ENCODE measurements at places on chromosomes 4 and X.

GRCh38 chr4:107719207-107719921 is 670 bp downstream of the PAPSS1 start:
- no peak for DNase-seq

DNA sequence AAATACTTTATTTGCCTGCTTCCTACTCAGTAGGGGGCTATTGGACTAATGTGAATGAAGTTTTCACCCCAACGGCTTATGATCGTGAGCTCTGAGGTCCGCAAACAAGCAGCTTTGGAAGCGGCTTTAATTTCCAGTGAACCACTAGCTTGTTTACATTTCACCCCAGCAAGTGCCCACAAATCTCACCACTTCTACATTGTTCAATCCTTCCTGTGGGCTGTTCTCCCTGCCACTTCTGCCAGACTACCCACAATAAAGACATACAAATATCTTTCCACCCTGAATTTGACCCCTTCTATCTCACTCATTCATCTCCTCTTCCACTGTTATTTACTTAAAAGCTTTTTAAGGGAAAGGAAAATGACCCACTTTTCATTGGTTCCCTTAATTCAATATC is 98.0 kb downstream of the CDS1 start:
- no peak for DNase-seq

GRCh38 chr4:7313347-7313811 is 121.0 kb downstream of the SORCS2 start:
- no peak for DNase-seq

DNA sequence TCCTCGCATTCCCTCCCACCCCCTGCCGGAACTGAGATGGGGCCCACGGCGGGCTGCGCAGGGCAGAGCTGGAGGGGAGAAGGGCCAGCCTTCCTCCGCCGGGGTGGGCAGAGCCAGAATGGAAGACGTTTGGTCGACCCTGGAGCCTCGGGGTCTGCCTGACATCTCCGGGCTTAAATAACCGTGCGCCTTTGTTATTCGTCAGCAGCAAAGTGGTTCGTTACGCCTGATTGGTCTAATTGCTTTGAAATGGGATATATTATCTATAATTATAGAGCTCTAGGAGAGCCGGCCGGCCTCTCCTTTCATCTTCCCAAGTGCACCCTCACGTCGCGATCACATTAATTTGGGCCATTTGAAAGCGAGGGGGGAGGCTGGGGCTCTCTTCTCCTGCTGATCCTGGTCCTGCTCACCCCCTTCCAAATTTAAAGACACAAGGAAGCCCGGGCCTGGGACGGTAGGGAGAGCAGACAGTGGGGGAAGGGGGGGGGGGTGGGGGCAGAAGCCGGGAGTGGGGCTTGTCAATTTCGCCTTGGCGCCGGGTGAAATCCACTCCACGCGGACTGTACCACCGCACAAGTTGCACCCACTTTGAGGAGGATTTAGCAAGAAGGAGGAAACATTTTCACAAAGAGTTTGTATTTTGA is 4.7 kb upstream of the MSX1 start:
- DNase-seq = no peak

GRCh38 chr4:108762559-108763225 is at the start of gene ETNPPL:
ETNPPL (minus strand) TSS chr4:108763053; CDS start chr4:108762898, 155 bp downstream.
- DNase-seq = peak; percentile 18

GRCh38 chrX:23666282-23666681 is 1.0 kb upstream of the PRDX4 start:
- DNase-seq = no peak

- no peak for DNase-seq
Measured at GRCh38 chr4:178026999-178027398, 584.8 kb upstream of the AGA start.

GRCh38 chr4:3262208-3263052 is 13.5 kb downstream of the MSANTD1 start:
- DNase-seq = no peak

DNA sequence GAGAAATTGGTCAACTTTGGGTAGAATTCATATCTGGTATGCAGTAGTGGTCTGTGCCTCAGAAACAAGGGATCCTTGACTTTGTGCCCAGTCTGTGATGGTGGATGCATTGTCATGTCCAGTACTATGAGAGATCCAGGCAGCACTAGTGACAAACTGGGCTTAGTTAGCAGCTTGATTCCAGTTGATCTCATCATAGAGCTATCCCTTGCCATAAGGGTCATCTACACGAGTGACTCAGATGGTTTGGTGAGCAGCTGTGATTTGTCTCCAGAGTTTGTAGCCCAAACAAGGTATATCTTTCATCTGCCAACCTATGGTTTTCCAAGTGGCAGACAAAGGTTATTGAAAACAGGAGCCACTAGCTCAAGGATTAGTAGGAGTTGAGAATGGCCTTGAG is 298.8 kb downstream of the GBA3 start:
- DNase-seq = no peak

- DNase-seq = peak; percentile 58
Measured at GRCh38 chr4:77044461-77045150, 31.2 kb downstream of the CCNI start.

DNA sequence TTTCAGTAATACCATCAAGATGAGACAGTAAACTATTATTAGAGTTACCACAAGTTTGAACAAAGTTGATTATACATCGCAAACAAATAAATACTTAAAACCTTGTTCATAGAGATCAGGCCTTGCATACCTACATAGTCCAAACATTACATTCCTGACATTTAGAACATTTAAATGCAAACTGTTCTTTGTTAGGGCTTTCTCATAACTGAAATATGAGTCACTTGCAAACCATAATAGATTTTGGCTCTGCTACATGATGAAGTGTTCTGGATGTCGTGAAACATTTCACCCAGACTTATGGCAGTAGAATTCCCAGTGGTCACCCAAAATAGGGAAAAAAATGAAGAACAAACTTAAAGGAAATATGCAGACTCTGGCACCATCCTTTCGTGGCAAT is 75.0 kb downstream of the FAT4 start:
- DNase-seq = peak; percentile 96

GRCh38 chr4:110808351-110808878 is 185.5 kb upstream of the PITX2 start:
- DNase-seq = peak; percentile 66

DNA sequence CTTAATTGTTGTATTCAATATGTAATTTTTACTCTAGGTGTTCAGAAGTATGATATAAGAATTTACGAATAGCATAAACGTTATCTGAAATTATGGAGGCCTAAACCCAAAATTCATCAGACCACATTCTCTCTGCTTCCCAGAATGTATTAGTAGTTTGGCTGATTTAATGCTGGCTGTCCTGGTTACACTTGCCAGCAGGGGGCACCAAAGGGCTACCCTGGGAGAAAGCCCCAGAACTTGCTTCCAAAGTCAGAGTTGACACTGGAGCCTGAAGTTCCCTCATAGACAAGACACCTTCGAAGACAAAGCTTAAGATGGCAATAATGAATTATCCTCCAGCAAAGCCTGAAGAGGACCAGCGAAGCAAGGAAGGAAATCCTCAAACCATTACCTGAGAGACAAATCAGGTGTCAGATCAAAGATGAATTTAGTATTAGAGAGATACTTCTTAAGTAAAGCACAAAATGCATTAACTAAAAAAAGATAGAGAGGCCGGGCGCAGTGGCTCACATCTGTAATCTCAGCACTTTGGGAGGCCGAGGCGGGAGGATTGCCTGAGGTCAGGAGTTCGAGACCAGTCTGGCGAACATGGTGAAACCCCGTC is 11.3 kb upstream of the ANOS1 start:
- peak; percentile 32 for DNase-seq

DNA sequence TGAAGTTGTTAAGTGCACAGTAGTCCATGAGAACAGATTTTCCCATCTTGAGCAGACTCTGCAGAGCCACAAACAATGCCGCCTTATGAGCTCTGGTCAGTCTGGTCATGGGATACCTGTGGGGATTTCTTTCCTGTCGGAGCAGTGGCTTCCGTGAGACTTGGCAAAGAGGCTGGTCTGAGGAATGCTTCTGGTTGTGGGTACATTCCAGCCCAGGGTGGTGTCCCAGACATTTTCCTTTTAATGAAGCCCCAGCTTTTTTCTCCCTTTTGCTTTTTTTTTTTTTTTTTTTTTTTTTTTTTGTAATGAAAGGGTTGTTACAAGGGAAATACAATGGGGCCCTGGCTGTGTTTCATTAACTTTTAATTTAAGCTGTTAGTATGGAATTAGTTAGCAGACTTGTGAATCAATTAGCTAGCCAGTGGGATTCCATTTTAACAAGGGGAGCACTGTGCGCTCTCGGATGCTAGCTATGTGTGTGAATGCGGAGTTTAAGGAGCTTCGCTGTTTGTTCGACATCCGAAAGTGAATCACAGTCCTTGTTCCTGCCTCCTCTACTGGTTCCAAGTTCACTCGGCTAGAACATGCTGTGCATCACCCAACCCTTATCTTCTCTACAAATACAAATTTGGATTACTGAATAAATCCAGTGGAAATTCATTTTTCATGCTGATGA is 225.1 kb downstream of the CBR4 start:
- DNase-seq = peak; percentile 62

DNA sequence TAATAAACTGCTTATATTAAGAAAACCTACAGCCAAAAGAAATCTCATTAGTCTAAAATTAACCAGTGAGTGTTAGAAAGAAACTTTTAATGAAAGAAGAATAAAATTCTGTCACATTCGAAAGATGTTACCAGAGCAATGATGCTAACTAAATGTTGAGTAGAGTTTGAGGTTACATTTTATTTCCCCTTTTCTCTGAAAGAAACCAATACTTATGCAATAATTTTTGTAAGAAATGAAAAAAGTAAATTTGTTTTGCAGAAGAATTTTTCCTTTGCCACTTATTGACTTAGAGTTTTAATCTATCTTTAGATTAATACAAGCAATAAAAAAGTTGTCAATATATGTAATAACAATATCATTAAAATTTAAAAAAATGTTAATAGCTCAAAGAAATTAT is 574.0 kb upstream of the GALNTL6 start:
- DNase-seq = no peak

DNA sequence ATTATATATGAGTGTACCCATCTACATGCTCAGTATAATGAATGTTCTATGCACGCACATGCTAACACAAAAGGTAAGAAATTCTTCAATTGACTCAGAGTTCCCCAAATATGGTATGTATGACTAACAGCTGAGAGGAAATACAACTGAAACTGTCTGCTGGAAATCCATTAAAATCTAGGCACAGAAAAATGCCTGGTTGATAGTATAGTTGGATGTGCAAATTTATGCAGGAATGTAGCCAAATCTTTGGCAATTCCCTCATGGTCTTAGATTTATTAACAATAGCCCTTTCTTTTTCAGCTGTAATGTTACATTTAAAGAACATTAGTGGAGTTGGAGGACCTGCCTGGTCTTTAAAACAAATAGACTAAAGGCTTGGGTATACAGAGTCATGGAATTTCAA is 5.5 kb downstream of the CAMK2D start:
- DNase-seq = peak; percentile 80

- no peak for DNase-seq
Measured at GRCh38 chrX:137684591-137684990, 118.7 kb downstream of the ZIC3 start.

DNA sequence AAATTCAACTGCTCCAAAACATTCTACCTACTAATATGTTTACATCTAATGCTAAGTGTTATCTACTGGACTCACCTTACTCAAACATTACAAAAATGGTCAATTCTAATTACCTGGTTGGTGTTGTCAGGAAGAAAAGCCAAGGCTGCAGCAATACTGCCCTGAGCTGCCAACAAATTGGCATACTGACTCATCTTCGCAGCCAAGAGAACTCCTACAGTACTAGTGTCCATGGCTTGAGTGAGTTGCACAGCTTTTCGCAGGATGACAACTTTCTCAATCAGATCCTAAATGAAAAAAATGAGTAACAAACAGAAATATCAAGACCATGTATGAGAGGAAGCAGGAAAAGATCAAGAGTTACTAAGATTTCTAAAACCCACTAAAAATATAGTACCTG is 39.6 kb downstream of the SEC31A start:
- DNase-seq = no peak

DNA sequence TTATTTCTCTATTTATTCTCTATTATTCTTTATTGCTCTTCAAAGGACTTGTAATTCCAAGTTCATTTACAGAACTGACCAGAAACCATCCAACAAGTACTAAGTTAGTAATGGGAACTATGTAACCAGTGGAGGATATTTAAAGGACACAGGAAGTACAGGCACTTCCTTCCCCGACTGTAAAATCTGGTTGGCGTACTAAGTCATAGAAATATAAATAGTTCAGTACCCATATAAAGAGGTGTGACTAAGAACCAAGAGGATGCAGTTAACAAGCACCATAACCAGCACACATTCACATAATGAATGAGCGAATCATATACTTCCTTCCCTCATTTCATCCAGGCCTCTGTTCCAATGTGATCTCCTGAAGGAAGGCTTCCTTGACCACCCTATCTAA is 3.6 kb upstream of the EIF4E start:
- DNase-seq = peak; percentile 75

DNA sequence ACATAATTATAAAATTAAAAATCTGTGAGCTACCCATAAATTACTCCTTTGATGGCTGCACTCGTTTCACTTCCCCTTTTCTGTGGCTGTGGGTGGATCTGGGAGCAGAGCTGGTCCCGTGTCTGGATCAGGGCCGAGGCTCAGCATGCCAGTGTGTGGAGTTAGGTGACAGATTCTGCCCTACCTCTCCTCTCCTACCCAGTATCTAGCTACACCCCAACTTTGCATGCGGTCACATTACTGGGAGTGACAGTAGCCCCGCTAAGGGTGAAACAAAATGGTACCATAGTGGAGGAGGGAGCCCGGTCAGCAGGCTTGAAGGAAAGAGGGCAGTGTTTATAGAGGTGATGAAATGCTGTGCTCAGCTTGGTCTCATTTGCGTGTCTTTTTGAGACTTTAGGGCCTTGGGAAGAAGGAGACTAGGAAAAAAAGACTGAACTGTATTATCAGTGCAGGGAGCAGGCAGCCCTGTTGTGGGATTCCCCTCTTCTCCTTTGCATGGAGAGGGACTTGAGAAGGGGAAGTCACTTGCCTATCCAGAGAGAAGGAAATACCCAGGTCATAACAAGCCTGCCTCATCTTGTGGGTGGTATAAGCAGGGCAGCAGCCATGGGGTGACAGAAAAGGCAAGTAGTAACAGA is 48.4 kb downstream of the ARHGAP10 start:
- DNase-seq = no peak

GRCh38 chr4:15714646-15715435 is 12.0 kb downstream of the BST1 start:
- peak; percentile 69 for DNase-seq

DNA sequence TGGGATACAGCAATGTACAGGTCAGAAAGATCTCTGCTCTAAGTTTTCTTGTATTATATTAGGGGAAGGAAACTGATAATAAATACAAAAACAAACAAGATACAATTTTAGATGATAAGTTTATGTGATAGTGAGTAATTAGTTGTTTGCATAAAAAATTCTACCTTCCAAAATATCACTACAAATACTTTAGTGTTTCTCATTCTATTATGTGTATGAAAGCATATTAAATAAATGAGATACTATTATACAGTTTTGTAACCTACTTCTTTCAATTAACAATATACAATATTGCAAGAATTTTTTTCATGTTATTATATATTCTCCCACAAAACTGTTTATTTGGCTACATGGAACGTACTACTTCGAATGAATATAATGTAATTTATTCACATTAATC is 4.2 kb upstream of the FGF2 start:
- DNase-seq = no peak

GRCh38 chr4:189858435-189858834 is 82.2 kb upstream of the FRG1 start:
- no peak for DNase-seq

- DNase-seq = no peak
Measured at GRCh38 chr4:115720611-115721010, 607.2 kb upstream of the NDST4 start.
